SK-N-MC (cell line): ENCODE measurements at places on chromosomes 7 and 10.

DNA sequence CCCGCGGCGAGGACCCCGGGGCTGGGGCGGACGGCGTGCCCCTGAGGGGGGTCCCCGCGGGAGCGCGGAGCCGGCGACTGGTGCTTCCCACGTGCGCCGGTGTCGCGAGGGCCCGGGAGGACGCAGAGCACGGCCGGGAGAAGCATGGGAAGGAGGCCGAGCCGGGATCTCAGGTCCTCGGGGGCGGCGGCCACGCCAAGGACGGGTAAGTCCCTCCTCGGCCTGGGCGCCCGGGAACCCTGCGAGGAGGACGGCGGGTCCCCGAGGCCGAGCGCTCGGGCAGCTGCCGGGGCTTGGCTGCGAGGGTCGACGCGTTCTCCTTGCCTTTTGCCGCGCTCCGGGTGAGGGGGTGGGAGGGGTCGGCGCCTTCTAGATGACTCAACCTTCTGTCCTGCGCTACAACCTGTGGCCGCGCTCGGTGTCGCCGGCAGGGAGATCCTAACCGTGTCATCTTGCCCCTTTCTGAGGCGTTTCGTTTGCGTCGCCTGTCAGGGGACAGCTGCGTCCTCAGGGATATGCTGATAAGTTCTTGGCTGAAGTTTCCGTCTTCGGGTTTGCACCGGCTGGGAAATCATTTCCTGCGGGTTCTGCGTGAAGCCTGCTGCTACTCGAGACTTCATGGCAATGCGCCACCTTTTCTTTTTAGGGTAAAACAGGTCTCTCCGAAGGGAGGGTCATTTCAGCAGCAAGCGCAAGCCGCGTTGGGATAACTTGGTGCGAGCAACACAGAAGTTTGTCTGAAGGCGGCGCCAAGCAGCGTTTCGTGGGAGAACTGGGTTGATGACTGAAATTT is 529 bp downstream of the TASOR2 start:
- DNase-seq: peak; percentile 18

DNA sequence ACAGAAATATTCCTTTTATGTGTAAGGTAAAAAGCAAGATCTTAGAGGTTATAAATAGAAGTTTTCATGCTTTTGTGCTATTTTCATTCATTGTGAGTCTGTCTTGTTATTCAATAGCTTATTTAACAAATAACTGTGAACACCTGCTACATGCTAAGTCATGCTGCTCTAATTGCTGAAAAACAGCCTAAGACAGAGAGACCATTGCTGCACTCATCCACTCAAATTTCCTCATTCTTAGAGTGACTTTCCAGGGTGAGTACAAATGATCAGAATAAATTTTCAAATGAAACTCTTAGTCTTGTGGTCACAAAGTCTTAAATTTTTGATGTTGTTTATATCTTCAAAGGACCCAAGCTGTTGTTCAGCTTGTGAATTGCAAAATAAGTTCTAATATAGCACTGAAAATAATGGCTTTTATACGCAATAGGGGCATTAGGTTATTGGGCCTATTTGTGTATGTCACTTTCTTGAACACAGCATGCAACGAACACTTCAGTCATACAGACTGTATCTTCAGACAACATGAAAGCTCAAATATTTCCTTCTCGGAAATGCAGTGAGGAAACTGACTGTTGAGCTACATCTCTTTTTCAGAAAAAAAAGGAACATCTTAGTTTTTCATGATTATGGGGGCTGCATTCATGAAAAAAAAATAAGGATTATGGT is 247.9 kb upstream of the PCDH15 start:
- DNase-seq: no peak

- peak; percentile 32 for DNase-seq
Measured at GRCh38 chr7:44980393-44981034, 1.7 kb upstream of the MYO1G start.

DNA sequence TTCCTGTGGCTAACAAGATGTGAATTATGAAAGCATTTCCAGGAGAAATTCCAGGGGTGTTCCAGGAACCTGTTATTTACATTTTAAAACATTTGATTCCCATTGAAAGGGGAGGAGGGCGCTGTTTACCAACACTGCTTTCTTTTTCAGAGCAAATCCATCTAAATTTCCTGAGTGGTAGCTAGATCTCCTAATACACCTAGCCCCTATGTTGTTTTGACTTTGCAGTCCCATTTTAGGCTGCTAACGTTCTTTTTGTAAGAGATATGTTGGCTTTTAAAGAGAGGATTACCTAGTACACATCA is 130.8 kb downstream of the TCF7L2 start:
- DNase-seq: no peak

GRCh38 chr10:52332815-52333214 is 18.7 kb downstream of the DKK1 start:
- no peak for DNase-seq

GRCh38 chr7:54189330-54189729 is 352.8 kb upstream of the VSTM2A start:
- DNase-seq: no peak

- DNase-seq: no peak
Measured at GRCh38 chr7:133197972-133198544, 54.8 kb upstream of the EXOC4 start.

DNA sequence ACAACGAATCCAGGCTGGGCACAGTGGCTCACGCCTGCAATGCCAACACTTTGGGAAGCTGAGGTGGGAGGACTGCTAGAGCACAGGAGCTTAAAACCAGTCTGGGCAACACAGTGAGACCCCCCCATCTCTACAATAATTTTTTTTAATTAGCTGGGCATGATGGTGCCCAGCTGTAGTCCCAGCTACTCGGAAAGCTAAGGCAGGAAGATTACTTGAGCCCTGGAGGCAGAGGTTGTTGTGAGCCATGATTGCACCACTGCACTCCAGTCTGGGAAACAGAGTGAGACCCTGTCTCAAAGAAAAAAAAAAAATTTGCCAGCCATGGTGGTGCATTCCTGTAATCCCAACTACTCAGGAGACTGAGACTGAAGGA is 396.3 kb downstream of the KCNMA1 start:
- DNase-seq: no peak

- DNase-seq: peak; percentile 16
Measured at GRCh38 chr10:108970016-108970415, 953.3 kb downstream of the XPNPEP1 start.

GRCh38 chr10:7580520-7580919 is 86.2 kb downstream of the ITIH5 start:
- no peak for DNase-seq

- no peak for DNase-seq
Measured at GRCh38 chr10:112650588-112651030, 203.6 kb downstream of the VTI1A start.

GRCh38 chr7:40474790-40475680 is 340.2 kb downstream of the SUGCT start:
- DNase-seq: no peak

GRCh38 chr10:482848-483247 is 206.6 kb downstream of the DIP2C start:
- DNase-seq: no peak

DNA sequence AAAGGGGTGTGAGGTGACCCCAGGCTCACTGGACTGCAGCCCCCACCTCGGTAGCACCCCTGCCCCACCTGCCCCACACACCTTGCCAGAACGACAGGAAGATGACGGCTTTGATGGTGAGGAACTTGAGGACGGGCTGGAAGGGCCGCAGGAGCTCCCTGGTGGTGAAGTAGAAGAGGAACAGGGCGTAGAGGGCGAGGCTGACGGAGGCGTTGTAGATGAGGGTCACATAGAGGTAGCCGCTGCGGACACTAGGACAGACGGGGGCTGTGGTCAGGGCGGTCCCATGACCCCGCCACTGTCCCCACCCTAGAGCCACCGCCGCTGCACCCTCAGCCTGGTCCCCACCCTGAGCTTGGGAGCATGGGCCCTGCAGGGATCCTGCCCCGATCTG is 7.6 kb downstream of the TMEM184A start:
- no peak for DNase-seq

DNA sequence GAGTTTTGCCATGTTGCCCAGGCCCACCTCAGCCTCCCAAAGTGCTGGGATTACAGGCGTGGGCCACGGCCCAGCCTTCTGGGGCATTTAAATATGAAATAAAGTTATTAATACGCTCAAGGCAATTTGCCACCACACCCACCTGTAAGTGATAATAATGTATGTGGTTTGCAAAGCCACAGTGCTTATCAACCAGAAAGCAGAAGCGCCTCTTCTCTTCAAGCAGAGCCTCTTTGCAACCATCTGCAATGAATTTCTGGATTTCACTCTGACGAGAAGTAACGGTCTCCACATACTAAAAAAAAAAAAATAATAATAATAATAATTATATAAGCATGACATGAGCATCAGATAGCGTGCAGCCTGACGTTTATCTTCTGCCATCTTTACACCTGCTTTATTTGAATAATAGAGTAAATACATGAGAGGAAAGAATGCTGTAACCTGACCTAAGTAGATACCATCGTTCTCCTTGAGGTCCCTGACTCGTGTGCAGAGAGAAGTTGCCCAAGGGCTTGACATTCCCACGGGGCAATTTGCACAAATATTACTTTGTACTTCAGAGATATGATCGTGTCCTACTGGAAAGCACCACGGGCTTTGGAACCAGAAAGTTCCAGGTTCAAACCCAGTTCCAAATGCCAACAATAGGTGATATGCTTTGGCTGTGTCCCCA is 34.0 kb downstream of the BRI3 start:
- no peak for DNase-seq

DNA sequence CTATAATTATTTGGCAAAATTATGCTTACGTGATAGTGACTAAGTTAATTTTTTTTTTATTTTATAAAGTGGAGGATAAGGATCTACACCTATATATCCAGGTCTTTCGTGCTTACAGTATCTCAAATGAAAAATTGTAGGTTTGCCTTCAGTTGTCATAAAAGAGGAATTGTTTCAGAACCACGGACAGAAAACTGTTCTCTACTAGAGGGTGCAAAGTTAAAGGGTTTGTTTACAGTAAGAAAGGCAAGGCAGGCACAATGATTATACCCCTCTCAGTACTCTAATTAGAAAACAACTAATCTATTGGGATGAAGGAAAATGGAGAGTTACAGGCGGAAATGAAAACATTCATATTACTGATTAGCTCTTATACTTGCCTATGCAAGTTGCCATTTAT is 1.5 kb downstream of the PCLO start:
- DNase-seq: no peak

DNA sequence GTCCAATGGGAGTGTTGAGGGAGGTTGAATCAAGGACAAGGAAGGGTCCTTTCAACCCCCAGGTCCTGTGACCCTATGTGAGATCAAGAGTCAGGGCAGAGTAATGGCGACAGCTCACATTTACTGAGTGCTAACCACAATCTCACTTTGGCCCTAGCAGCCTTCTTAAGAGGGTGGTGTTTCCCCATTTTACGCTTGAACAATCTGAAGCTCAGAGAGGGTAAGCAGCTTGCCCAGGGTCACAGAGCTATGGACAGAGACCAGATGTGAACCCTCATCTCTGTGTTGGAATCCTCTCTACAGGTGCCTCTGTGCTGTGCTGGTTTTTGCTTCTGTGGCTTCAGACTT is 102.0 kb downstream of the GRK5 start:
- DNase-seq: no peak
